ENCODE measurements at places on chromosomes 5 and 9.

GRCh38 chr9:75552941-75553340, 337.5 kb upstream of the PCSK5 start:
- DNase-seq, result no peak

DNA sequence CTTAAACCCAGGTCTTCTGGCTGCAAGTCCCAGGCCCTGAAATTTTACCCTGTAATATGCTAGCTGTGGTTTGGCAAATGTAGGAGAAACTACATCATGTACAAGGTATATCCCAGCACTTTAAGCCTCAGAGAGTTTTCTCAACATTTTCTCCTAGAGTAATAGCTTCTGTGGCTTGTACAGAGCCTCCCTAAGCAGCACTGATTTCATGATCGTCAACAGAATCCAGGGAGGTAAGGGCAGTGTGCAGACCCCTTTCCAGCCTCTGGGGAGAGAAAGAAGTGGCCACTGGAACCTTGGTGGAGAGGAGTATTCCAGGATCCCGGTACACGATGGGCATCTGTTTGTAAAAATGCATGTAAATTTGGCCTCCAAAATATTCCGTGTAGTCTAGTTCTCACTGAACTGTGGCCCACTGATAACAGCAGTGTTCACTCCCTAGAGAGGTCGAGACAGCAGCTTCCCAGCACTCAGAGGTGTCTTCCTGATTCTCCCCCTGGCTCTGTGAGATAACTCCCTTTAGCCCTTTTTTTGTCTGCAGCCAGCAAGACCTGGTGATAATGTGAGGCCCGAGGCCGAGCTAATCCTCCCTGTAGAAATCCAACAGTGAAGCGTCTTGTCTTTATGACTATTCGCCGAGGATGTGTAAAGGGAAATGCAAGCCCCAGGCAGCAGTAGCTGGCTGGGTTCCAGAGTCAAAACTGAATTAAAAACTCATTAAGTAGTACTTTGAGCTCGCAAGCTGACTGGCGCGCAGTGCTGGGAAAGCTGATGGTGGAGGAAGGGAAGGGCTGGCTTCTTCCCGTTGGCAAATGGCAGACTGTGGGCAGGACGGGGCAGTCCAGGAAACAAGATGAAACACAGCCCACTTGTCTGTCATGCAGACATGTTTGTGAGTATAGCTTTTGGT, 59.0 kb downstream of the MAP1B start:
- DNase-seq, result no peak

- DNase-seq, result no peak
Observed at GRCh38 chr5:119651486-119651885, 22.1 kb downstream of the FAM170A start.

DNA sequence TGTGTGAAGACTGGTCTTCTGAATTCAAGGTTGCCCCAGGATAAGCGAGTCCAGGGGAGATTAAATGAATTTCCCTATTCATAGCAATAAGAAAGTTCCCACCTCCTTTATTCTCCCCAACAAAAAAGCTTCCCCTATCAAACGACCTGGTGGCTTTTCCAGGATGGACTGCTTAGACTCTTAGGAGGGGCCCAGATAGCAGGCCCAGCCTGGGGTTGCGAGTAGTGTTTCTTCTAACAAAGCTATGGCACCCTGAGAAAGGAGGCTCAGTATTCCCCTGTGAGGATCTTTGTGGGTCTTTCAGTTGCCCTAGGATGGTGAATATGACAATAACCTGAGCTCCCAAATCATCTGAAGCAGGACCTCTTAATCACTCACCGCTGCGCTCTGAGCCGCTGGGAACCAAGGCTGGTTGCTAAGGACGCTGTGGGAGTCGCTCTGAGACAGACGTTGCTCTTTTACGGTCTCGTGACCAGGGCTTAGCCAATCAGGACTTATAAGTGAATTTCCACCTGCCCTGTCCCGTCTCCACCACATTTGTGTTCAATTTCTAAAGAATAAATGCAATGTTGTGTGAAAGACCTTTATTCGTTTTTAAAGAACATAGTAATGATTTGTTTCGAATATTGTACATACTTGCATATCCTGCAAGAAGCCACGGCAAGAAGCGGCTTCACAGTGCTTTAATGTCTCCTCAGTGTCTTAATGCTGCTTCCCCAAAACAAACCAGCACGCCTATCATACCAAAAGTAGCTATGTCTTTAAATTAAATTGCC, at the start of gene TMEM232:
TSS of gene TMEM232 (minus strand) at position 423 of the 776 bp plus-strand sequence. CDS start 59,319 bp downstream, outside the sequence.
- DNase-seq, result no peak

DNA sequence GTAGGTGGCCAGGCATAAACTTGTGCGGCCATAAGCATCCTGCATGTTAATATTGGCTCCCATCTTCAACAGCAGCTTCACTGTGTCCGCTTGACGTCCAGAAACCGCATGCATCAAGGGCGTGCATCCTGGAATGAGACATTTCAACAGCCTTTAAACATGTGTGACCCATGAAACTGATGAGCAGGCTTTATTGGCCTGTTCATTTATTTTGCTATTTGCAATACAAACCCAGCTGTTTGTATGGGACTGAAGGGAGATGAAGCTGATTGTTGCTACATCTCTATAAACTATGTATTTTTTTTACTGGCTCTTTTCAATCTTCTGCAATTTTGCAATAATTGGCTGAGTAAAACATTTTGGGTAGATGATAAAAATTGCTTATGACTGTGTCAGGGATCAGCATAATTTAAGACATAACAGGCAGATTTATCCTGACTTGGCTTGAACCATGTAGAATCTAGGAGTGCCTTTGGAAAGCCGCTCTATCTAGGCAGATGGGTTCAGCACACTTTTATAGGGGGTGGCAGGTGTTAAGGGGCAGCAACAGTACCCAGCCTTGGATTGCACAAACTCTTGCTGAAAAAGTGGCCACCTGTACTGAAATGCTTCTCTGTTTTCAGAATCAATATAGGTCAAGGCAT, 56.9 kb downstream of the ANKRD55 start:
- DNase-seq, result peak; percentile 70

GRCh38 chr5:151662805-151663204, 23.9 kb downstream of the SPARC start:
- DNase-seq, result no peak

DNA sequence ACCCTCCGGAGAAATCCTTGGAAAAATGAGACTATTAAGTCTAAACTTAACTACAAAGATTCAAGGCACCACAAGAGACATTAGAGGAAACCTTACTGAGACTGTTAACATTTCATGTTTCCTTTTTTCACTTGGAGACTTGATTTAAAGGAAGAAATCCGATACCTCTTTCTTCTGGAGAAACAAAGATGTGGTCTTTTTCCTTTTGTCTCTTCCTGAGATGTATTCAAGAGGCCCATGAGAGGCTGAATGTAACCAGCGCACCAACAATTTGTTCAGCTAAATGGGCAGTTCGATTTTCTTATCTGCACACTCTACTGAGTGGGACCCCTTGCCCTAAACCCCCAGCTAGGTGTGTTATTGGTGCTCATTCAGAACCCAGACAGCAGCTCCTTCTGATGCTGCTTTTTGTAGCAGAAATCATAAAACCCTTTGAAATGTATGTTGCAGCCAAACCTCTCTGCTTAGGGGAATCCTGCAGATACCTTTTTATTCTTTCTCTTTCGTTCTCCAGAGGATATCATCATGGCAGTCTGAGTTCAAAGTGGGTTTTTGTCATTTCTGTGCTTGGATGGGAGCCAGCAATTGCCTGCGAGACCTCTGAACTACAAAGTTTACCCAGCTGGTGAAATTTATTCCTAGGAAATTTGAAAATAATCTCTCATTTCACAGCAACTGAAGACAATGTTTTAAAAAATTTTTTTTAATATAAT, 41.9 kb upstream of the ACTBL2 start:
- DNase-seq, result no peak

All from AG04450 (cell line).